Activated naive CD4-positive, alpha-beta T cell (primary cell): ENCODE measurements at places on chromosomes 1 and 21.

GRCh38 chr1:40425198-40425597 lies 25.1 kb upstream of the ZFP69B start:
- no peak for DNase-seq

DNA sequence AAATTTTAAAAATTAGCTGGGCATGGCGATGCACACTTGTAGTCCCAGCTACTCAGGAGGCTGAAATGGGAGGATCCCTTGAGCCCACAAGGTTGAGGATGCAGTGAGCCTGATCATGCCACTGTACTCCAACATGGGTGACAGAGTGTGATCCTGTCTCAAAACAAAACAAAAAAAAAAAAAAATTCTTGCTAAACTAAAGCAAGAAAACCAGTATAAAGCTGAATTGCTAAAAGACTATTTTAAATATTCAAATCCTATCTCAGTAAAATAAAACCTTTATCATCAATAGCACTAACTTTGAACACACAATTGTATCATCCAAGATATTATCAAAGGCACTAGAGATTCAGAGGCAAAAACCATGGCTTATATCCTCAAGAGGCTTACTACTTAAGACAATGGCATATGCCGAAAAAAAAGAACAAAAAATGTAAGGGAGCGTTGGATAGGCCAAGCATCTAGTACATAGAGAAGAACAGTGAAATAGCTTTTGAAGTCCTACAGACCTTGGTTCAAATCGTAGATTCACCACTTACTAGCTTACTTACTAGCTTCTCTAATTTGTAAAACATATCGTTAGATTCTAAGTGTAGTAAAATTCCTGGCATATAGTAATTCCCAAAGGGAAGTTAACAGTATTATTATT lies 3.6 kb downstream of the EPS15 start:
- no peak for DNase-seq

DNA sequence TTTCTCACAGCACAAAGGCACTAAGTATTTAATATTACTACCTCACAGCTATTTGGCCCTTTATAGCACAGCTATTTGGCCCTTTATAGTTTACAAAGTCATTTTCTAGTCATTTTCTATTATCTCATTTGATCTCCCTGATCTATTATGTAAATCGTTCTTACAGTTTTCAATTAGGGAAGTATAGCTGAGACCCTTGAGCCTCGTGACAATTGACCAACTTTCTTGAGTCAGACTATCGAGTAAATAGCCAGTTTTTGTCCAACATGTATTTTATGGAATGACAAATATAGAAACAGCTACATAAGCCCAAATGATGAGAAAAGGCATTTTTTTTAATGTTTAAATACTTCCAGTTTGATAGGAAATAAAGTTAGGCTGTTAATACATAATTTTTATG lies 7.0 kb upstream of the ANGPTL1 start:
- no peak for DNase-seq

GRCh38 chr1:244349103-244349531 lies 102.6 kb downstream of the ADSS2 start:
- no peak for DNase-seq

GRCh38 chr1:201104141-201104540 lies 8.1 kb downstream of the CACNA1S start:
- DNase-seq = no peak

GRCh38 chr1:208233978-208234377 lies 10.2 kb downstream of the PLXNA2 start:
- DNase-seq = no peak

DNA sequence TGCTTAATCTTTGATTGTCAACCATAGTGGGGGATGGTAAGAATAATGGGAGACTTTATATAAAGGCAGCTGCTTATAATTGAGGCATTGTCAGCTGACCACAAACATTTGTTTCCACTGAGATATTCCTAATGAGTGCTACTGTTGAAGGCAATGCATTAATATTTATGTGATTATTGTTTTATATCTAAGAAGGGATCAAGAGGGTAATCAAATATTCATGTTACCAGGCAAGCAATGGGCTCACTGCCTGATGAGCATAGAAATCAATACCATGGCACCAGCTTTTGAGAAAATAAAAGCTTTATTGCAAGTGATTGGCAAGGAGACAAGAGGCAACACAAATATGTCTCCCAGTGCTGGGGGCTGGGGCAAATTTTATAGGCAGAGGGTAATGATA lies 706.7 kb upstream of the ADAMTS5 start:
- DNase-seq = no peak

DNA sequence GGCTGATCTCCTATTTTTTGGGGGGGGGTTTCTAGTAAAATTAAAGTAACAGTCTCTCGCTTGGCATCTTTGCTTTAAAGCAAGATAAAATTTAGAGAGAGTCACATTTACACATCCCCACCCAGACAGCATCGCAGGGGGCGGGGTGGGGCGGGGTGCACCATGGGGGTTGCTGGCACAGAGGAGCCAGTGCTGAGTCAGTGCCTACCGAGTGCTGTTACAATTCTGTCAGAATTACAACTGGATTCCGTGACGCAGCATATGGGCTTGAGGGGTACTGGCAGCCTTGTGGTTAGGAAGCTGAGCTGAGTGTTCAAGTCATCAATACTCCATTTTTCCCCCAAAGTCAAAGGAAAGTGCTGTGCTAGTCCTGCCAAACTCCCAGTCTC lies 175.9 kb downstream of the PRDM16 start:
- no peak for DNase-seq

- DNase-seq = no peak
Measured at GRCh38 chr1:62358665-62359373, 39.6 kb upstream of the KANK4 start.

DNA sequence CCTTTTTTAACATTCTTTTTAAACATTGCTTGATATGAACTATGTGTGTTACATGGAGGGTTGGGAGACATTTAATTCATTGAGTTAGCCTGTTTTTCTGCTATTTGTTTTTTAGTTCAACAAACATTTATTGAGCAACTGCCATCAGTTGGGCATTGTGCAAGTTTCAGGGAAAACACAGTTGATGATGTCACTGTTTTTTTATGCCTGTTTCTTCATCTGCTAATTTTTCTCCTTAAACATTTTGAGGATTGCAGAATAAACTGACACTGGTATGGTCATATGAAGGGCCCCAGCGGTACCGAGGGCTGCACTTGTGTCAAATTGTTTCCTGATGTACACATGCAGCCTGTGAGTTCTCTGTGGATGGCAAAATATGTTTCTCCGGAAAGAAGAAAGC lies 253.0 kb downstream of the FGGY start:
- DNase-seq = no peak

DNA sequence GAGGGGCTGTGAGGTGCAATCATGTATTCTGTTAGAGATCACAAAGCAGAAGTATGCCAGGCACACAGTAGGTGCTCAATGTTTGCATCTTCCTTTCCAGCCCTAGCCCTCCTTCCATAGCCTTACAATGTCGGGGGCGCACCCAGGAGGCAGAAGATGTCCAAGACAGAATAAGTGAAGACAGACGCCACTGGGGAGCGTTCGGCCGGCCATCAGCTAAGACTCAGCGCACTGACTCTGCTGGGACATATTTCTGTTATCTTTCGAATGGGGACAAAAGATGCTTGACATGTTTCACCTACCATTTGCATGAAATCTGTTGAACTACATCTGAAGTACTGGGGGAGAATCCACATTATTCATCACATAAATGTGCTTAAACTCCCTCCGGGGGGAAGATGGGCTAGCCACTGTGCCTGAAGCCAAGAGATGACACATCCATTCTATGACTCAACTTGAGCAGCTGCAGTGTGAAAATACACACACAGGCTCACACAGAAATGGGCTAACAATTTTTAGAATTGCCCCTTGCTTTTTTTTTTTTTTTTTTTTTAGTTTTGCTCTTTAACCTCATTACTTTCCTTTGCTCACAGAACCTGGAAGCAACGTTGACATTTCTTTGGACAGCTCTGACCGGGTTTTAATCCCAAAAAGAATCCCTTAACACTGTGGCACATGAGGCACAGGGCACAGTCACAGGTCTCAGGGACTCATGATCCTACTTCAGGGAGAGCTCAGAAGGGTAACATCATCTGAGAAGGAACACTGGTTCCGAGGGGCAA lies 7.9 kb downstream of the TIAM1 start:
- DNase-seq = no peak

DNA sequence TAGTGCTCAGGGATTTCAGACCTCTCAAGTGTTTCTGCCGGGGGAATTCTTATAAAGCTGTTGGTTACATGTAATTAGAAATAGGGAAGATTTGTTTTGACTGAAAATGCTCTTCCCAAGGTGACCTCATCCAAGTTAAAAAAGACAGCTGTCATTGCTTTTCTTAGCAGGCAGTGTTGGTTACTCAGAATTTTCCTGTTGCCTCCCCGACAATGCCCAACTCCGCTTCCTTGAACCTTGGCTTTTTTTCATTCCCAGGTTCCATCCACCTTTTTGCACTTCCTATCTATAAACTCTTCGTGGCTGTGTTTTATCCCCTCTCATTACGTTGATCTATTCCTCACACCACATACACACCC lies 825 bp upstream of the DPH5 start:
- DNase-seq = no peak

GRCh38 chr1:46171351-46171750 lies 3.5 kb upstream of the TSPAN1 start:
- no peak for DNase-seq

DNA sequence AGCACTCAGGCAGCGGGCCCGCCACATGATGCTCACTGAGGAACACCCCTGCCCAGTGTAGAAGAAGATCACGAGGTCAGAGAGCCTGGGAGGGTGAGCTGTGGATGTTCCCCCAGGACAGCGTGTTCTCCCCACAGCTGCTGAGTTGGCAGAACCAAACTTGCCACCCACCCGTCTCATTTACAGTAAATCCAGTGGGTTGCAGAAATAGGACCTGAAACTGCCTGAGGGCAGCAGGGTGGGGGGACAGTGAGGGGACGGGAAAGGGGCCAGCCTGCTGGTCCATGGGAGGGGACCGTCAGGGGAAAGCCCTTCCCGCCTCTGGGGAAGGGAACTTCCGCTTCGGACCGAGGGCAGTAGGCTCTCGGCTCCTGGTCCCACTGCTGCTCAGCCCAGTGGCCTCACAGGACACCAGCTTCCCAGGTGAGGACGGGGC lies at the start of gene C1QB:
C1QB (plus strand) TSS at position 356 of the 436 bp plus-strand sequence. CDS start 6,227 bp downstream, outside the sequence.
- DNase-seq = no peak

DNA sequence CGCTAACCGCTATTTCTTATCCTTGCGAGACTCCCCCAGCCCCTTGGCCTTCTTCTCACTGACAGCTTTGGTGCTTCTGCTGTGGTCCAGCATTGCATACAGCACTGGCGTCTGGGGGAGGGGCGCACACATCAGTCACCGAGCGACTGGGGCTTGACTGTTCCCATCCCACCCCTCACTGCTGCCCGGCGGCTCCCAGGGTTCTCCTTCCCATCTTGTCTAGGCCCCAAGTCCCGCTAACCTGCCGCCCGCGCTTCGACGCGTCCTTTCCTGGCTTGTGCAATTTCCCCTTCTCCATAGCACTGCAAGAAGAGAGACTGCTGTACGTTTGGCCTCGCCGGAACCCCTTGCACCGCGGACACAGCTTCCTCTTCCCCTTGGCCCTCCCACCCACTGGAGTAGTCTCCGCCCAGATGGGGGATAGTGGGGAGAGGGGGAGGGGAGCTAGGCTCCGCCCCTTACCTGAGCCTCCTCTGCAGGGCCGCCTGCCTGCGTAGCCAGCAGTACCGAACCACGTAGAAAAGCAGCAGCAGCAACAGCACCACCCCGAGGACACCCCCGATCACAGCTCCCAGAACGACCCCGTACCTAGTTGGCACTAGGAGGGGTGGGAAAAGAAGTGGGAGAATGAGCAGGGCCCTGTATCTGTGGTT lies 3.8 kb downstream of the MPZ start:
- DNase-seq = peak; percentile 83

DNA sequence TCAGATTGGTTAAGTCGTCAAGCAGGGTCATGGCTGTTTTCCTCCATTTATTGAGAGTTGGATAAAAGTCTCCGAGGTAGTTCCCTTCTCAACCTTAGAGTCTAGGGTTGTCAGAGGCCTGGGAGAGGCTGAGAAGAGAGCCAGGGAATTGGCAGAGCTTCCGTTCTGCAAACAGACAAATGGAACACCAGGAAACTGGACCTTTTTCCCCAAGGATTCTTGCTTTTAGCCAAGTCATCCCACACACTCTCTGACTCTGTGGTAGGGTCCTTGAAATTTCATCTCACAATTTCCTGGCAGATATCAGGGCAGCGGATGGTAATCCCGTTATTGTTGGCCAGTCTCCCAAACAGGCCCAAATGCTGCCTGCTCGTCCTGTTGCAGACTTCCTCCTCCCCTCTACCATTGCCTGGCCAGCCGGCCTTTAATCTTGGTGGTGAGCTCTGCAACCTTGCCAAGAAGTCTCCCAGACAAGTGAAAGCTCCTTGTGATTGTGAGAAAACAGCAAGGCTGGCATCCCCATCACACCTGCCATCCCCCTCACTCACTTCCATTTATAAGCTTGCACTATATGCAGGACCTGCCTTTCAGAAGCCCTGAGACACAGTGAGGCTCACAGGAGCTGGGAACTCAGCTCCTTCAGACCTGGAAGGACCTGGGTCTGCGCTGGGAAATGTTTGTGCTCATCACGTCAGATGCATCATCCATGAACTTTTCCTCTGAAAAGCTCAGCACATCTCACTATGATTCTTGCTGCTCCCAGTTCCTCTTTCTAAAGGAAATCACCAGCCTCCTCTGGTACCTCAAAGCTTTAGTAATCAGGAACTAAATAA lies 13.7 kb upstream of the SRP9 start:
- no peak for DNase-seq

- no peak for DNase-seq
Measured at GRCh38 chr1:38817267-38818174, 42.1 kb downstream of the RRAGC start.

- DNase-seq = no peak
Measured at GRCh38 chr21:17730782-17731181, 88.4 kb downstream of the C21orf91 start.

GRCh38 chr1:24996983-24997893 lies 67.2 kb upstream of the RUNX3 start:
- DNase-seq = no peak

GRCh38 chr1:1200876-1201810 lies 5.2 kb downstream of the TNFRSF18 start:
- peak; percentile 76 for DNase-seq

- DNase-seq = no peak
Measured at GRCh38 chr21:29219165-29219770, 79.5 kb upstream of the BACH1 start.

- peak; percentile 9 for DNase-seq
Measured at GRCh38 chr1:161139766-161140165, 7.3 kb upstream of the DEDD start.

DNA sequence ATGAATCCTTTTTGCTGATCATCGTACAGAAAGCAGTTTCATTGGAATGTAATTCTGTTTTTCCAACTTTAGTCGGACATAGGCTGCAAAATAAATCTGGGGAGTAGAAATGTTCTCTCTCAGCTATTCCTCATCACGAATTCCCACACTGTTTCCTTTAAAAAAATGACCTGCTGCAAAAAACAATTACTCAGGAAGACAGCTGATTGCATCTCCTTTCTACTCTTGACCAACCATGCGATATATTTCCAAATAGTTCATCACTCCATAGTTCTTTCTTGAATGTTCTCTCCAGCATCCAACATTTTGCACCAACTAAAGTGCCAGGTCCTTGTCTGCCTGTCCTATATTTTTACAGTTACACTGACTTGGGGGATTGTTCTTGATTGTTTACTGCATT lies 96.4 kb downstream of the S1PR1 start:
- DNase-seq = no peak
